ENCODE measurements at places on chromosomes 11 and 22.

- DNase-seq, result no peak
Measured at GRCh38 chr11:70078095-70078780, at the start of gene ANO1. Gene ANO1, plus strand, starts transcription at chr11:70078317. Its CDS starts 290 bp downstream, at chr11:70078607.

- no peak for DNase-seq
Measured at GRCh38 chr22:37777122-37777687, 30.5 kb upstream of the GCAT start.

- DNase-seq, result no peak
Measured at GRCh38 chr11:12112750-12113149, 2.4 kb downstream of the MICAL2 start.

GRCh38 chr11:22162756-22163155 lies 30.1 kb upstream of the ANO5 start:
- DNase-seq, result no peak

DNA sequence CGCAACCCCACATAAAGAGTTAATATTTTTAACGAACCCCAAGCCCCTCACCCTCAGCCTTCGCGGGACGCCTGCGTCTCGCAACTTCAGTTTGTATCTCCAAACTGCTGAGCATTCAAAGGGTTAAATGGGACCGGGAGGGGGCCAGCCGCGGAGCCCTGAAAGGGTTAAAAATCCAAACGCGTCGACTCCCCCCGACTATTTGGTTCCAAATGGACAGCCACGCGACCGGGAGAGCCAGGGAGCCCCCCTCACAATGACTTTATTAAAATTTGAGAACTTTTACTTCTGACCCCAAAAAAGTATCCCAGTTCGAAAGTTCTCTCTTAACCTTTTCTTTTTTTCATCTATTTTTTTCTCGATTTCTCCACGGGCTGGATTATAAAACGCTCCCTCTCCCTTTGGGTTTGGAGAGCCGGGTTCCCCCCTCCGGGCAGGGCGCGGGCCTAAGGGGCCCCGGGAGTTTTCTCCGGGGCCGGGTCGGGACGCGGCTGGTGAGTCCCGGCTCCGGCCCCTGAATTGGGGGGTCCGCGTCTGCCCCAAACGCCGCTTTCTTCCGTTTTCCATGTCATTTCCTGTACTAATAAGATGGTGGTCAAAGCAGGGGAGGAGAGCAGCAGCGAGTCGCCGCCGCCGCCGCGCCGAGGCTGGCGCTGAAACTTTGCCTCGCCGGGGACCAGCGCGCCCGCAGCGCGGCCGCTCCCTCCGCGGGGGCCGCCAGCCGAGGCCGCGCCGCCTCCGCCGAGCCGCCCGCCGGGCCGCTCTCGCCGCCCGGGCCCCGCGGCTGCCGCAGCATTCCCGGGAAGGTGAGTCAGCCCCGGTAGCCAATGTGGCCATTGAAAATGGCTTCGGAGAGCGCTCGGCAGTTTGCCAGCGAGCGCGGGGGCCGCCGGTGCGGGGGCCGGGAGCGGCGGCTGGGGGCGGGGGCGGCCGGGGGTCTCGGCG lies at the start of gene PRDM11:
Gene PRDM11, plus strand, starts transcription at position 568 of the 945 bp plus-strand sequence. CDS start 35,128 bp downstream, outside the sequence.
- peak; percentile 17 for DNase-seq

DNA sequence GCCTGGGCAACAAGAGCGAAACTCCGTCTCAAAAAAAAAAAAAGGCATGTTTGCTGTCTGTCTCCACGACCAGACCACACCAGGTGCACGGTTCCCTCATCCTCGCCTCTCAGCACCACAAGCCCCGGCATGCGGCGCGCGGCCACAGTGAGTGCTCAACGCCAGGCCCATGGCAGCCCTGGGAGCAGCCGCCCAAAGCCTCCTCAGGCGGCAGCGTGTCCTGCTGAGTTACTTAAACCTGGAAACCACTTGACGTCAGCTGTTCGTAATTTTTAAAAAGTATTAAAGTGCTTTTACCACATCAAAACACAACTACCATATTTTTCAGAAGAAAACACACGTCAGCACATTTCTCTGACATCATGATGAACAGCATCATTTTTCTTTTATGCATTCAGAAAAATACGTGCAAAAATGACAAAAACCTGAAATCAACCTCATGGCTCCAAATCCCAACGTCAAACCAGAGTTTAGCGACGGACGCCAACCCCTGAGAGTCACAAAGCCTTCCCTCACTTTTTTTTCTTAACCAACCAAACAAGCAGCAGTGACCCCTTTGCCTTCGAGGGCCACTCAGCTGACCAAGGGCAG lies 2.1 kb downstream of the DEAF1 start:
- DNase-seq, result peak; percentile 79

DNA sequence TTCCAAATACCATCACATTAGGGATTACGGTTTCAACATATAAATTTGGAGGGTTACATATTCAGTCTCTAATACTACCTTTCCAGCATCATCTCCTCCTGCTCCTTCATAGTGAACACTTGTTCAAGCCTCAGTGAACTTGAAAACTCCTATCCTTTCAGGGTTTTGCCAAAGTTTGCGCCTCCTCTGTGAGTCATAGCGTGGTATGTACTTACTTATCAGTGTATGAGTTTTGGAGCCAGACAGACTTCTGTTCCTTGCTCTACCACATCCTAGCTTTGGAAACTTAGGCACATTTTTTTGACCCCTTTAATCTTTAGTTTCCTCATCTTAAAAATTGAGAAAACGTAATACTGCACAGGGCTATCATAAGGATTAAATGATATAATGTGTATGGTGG lies 160.1 kb upstream of the ZC3H12C start:
- no peak for DNase-seq

- no peak for DNase-seq
Measured at GRCh38 chr11:93623179-93623578, 38.3 kb upstream of the CEP295 start.

DNA sequence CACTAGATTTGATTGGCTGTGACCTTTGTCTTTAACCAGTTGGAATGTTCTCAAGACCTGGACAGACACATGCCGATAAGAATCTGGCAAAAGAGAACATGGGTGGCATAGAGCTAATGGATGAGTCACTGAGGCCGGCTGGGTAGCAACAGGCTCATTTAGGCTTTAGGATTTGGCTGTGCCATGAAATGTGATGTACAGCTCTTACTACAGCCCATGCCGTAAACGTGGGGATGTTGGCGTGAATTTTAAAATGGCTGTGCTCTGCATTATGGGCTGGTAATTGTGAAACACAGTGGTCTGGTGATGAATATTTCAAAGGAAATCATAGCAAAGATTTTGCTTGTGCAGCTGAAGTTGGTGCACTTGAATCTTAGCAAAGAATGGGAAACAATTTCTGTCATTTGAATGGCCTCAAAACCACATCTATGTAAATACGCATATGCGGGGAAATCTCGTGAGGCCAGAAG lies 332.4 kb downstream of the TBC1D22A start:
- DNase-seq, result no peak

DNA sequence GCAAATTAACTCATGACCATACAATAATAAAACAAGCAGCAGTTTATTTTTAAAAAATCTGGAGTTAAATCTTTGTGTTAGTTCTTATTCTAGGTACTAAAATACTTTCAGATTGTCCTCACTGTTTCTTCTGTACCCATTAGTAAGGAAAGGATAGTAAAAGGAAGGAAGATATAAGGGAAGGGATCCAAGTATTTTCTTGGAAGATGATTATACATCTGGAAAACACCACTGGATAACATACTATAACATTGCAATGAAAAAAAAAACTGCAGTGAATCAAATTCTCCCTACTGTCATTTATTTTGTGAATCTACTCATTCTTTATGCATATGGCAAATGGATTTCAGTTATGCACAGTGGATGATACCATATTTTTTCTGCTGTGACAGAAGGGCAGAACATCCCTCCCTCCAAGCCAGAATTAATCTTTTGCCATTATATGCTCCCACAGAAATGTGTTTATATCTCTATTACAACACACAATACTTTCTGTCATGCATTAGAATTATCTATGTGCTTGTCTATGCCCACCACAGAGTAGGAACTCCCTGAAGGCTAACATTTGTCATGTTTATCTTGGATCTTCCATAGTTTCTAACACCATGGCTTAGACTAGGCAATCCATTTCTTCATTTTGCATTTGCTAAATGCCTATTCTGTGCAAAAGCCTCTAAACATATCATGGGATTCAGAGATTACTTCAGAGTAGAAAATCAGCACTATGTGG lies 282.3 kb upstream of the CTSC start:
- DNase-seq, result no peak

GRCh38 chr11:18761741-18762140 lies 29.9 kb downstream of the PTPN5 start:
- DNase-seq, result no peak

GRCh38 chr11:106391771-106392420 lies 314.4 kb downstream of the AASDHPPT start:
- DNase-seq, result no peak

GRCh38 chr22:34038801-34039555 lies 118.7 kb upstream of the LARGE1 start:
- DNase-seq, result no peak

DNA sequence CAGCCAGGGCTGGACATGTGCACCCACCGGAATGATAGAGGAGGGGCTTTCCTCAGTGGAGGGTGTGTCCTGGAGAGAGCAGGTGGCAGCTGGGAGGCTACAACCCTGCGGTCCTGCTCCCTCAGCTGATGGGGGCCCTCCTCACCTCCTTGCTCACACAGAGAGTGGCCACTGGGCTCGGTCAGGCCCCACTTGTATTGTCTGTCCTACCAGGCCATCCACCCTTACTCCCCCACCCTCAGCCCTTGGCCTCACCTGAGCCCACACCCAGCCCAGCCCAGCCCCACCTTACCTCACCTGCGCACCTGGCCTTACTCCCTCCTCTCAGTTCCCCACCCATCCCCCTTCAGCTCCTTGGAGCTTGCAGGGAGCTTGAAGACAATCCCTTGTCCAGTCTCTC lies 3.1 kb downstream of the TRPM5 start:
- no peak for DNase-seq

DNA sequence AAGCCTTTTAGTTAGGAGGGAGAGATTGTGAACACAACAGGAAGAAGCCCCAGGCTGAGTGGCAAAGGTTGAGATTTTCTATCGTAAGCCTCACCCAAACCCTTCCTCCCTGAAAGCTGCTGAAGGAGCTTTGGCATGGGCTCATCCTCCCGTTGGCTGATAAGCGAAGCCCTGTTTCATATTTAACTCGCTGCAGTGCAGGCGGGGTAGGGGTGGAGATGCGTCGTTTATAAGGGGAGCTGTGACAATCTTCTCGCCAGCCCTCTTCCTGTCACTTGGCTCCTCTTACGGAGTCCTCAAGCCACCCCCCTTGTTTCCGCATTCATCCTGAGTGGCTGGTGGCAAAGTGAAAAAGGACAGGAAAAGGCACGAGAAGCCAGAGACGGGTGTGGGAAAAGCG lies 137.0 kb downstream of the OR4C45 start:
- DNase-seq, result no peak

- DNase-seq, result no peak
Measured at GRCh38 chr11:75635066-75635862, 33.6 kb downstream of the MAP6 start.

GRCh38 chr11:119107538-119108145 lies 498 bp downstream of the C2CD2L start:
- no peak for DNase-seq

- DNase-seq, result no peak
Measured at GRCh38 chr22:45925811-45926351, 51.1 kb downstream of the WNT7B start.

DNA sequence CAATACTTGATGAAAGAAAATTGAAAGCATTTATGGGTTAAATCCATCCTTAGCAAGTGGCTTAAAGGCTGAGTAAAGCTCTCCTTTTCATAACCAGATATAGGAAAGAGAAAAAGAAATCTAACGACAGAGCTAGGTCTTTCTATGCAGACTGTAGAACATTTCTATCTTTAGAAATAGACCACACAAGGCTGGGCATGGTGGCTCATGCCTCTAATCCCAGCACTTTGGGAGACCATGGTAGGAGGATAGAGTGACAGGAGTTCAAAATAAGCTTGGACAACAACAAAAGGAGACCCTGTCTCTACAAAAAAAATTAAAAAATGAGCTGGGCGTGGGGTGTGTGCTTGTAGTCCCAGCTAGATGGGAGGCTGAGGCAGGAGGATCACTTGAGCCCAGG lies 90.7 kb downstream of the APOL5 start:
- no peak for DNase-seq

DNA sequence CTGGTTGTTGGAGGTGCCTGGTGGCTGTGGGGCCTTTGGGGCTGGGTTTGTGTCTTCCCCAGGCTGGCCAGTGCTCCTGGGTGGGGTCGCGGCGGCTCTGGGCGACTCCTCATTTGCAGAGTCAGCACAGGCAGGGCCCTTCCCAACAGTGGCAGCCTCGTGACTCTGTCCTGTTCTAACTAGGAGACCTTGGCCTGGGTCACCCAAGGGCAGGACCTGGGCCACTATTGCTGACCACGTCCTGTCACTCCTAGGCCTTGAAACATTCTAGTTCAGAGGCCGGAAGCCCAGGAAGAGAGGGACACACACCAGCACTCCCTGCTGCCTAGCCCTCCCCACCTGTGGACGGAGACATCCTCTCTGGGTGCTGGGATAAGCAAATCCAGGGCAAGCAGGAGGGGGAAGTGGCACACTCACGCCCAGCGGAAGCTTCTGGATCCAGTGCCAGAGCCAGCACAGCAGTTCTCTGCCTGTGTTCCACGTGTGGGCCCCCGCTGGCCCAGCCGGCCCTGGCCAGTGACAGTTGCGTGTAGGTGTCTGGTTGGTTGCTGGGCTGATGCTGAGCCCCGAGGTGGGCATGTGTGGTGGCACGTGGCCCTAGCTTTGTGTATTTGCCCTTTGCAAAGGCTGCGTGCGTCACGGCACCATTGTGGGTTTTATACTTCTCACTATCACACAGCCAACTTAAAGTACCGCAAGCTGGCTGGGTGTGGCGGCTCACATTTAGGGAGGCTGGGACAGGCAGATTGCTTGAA lies 4.3 kb upstream of the CHID1 start:
- DNase-seq, result no peak

- DNase-seq, result no peak
Measured at GRCh38 chr11:100746448-100746847, 59.4 kb downstream of the ARHGAP42 start.

GRCh38 chr11:131295986-131296385 lies 74.4 kb upstream of the NTM start:
- DNase-seq, result no peak

- DNase-seq, result no peak
Measured at GRCh38 chr11:12402025-12402424, 24.7 kb downstream of the PARVA start.

GRCh38 chr11:66981976-66982578 lies 7.0 kb downstream of the C11orf86 start:
- DNase-seq, result no peak

Measured in T follicular helper cell (primary cell).